ENCODE measurements at places on chromosomes 5 and 9.

- H3K27ac ChIP-seq = no peak overlapping the region
- no peaks in the 10 kb centered on the region for H3K36me3 ChIP-seq
- H3K4me3 ChIP-seq = no peak overlapping the region
Measured at GRCh38 chr9:88580961-88581360, 46.0 kb downstream of the NXNL2 start.

DNA sequence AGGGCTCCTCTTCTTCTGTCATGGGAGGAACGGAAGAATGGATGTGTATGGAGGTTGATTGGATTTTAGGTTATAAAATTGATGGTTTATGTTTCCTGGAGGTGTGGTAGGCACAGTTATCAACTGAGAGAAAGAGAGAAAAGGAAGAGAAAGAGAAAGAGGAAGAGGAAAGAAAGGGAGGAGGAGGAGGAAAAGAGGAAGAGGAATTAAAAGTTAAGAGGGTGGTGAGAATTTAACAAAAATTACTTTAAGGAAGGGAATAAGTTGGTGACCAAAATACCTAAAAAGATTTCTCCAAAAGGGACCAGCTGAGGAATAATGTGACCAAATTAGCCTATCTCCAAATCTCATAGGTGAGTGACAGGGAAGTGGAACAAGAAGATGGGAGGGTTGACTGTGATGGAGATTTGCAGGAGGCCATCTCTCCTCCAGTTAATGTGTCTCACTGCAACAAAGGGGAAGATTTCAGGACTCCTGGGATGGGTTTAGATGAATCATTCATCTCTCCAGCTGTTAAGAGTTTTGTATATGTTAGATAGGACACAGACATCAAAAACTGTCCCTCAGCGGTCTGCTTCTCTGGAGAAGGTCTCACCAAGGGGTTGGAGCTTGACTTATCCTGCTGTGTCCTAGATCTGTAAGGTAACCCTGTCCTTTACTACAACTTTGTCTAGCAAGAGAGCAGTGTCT lies 76.0 kb upstream of the TMC1 start:
- H3K27me3 ChIP-seq = peaks cover 21% of the 10 kb centered on the region
- no peak for DNase-seq
- no peak overlapping the region for H3K27ac ChIP-seq
- H3K36me3 ChIP-seq = no peaks in the 10 kb centered on the region

DNA sequence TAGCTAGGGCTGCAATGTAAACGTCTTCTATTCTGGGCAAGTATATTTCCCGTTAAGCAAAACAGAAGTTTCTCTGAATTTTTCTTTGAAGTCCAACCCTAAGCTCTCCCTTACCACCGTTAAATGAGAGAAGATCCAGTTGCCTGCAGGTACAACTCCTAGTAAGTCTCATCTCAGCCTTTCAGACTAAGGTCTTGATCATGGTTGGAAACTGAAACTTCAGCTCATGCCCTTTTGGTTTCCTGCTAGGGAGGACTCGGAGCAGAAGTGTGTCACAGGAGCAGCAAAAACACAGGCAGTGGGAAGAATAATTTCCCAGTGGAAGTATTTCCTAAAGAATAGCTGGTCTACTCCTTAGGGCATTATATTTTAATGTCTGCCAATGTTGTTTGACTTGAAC lies 717.9 kb downstream of the PRELID2 start:
- H3K36me3 ChIP-seq = no peaks in the 10 kb centered on the region
- H3K27ac ChIP-seq = no peak overlapping the region
- no peaks in the 10 kb centered on the region for H3K4me1 ChIP-seq
- H3K27me3 ChIP-seq = no peaks in the 10 kb centered on the region
- H3K4me3 ChIP-seq = no peak overlapping the region

GRCh38 chr9:133880851-133881661 lies 111.1 kb downstream of the VAV2 start:
- DNase-seq = no peak
- H3K4me3 ChIP-seq = no peak overlapping the region
- H3K27ac ChIP-seq = no peak overlapping the region
- H3K4me1 ChIP-seq = no peaks in the 10 kb centered on the region
- no peaks in the 10 kb centered on the region for H3K27me3 ChIP-seq

- no peaks in the 10 kb centered on the region for H3K27me3 ChIP-seq
- peak; percentile 85 for DNase-seq
- H3K4me1 ChIP-seq = peaks cover 3% of the 10 kb centered on the region
Measured at GRCh38 chr5:181222630-181223057, 437 bp upstream of the TRIM41 start.

- H3K4me3 ChIP-seq = no peak overlapping the region
- H3K27ac ChIP-seq = no peak overlapping the region
- DNase-seq = no peak
- peaks cover 18% of the 10 kb centered on the region for H3K4me1 ChIP-seq
- no peaks in the 10 kb centered on the region for H3K27me3 ChIP-seq
Measured at GRCh38 chr9:93603011-93603410, 26.6 kb downstream of the PHF2 start.

DNA sequence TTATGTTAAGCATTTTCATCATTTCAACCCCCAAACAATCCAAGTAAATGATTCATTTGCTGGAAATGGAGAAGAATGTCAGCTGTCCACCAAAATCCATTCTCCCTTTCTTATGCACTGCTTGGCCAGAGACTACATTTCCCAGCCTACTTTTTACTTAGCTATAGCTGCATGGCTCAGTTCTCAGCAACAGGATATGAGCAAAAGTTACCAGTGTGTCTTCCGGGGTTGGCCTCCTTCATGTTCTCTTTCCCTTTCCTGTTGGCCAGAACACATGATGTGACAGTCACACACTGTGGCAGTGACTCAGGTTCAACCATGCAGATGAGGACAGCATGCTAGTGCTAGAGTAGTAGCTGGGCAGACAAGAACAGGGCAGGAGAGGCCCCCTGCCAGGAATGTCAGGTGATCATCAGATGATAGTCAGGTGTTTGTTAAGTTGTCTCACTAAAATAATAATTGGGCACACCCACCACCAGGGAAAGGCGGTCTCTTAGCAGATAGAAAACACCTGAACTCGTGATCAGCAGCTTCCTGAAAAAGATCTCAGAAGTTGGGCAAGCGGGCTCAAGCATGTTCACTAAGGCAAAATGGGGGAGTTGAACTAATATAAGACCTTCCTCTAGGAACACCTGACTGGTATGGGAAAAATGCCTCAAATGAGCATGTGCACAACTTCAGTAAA lies 12.2 kb downstream of the GPR150 start:
- no peaks in the 10 kb centered on the region for H3K36me3 ChIP-seq
- DNase-seq = peak; percentile 66
- H3K27ac ChIP-seq = no peak overlapping the region
- H3K4me1 ChIP-seq = no peaks in the 10 kb centered on the region
- no peak overlapping the region for H3K4me3 ChIP-seq

DNA sequence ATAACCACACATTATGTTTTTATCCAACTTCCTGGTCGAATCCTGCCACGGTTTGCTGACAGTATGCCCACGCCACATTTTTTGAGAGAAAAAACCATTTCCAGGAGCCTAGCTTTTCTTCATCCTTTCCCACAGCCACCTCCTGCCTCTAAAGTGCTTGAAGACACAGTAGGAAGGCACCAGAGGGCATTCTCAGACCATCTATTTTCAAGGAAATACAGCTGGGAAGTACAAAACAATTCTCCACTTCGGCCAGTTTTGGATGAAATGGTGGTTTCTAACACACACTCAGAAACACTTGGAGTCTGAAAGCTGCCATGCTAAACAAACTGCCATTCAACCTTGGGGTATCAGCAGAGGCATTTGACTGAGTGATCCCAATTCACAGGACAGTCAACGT lies 86.3 kb upstream of the RPS23 start:
- peak; percentile 43 for DNase-seq
- H3K36me3 ChIP-seq = no peaks in the 10 kb centered on the region
- H3K27me3 ChIP-seq = no peaks in the 10 kb centered on the region
- H3K4me3 ChIP-seq = no peak overlapping the region
